AG08396 (cell line): ENCODE measurements at places on chromosomes 3 and 15.
A peak's percentile ranks its signal among the peaks of the same experiment; 100 is the strongest.

- DNase-seq, result peak; percentile 44
Measured at GRCh38 chr3:55013145-55013925, 85.5 kb upstream of the LRTM1 start.

- DNase-seq, result no peak
Measured at GRCh38 chr3:74842141-74842540, 227.7 kb upstream of the CNTN3 start.

GRCh38 chr15:20340331-20340811 lies 201.2 kb downstream of the GOLGA6L6 start:
- no peak for DNase-seq

DNA sequence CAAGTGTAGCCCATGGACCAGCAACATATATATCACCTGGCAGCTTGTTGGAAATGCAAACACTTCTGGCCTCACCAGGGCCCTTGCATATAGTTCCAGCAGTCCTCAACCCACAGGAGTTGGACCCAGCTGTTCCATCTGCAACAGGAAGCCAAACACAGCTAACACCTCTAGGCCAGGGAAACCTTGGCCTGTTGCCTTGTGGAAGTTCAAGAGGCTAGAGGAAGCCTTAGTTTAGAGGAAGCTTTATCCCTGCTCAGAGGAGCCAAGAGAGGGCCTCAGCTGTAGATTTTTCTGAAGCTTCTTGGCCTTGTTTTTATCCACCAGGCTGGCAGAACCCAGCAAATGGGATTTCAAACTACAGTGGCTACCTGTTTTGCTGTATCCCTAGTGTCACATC lies 11.4 kb downstream of the FHIT start:
- no peak for DNase-seq

DNA sequence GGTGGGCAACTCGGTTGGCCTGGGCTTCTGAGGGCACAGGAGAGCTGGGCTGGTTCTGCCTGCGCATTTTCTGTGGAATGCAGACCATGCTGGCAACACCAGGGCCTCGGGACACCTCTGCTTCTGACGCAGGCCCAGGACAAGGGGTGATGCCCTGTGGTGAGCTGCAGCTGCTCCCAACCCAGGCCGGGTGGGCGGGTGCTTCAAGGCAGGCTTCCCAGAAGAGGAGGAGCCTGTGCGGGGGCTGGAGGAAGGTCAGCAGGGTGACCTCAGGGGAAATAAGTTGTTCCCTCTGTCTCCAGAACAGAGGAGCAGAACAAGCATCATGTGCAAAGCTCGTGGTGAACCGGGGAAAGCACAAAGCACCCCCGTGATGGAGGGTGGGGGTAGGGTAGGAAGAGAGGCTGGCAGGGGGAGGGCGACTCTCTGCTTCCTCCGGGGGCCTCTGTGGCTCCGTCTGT lies 11.0 kb upstream of the PLXNA1 start:
- peak; percentile 79 for DNase-seq

- DNase-seq, result no peak
Measured at GRCh38 chr3:71862371-71863140, 77.6 kb upstream of the PROK2 start.

DNA sequence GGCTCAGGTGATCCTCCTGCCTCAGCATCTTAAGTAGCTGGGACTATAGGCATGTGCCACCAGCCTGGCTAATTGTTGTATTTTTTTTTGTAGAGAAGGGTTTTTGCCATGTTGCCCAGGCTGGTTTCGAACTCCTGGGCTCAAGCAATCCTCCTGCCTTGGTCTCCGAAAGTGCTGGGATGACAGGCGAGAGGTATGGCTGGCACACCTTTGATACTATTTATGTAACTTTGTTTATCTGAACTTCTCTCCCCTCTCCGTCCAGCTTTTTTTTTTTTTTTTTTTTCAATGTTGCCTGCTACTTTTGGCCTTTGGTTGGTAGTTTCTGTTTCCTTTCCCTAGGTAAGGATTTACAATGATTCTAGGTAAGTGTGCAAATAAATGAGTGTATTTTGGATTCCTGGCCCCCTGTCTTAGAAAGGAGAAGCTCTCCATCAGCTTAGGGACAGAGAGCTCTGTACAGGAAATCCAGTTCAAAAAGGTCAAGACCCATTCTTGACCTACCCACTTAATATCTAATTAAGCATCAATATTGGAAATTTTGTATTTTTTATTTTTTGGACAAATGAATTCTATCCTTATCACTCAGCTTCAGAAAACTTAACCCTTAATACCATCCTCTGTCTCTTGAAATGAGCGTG lies 6.8 kb downstream of the ARL6IP5 start:
- DNase-seq, result no peak

GRCh38 chr3:51708216-51708845 lies 1.5 kb downstream of the GRM2 start:
- no peak for DNase-seq

DNA sequence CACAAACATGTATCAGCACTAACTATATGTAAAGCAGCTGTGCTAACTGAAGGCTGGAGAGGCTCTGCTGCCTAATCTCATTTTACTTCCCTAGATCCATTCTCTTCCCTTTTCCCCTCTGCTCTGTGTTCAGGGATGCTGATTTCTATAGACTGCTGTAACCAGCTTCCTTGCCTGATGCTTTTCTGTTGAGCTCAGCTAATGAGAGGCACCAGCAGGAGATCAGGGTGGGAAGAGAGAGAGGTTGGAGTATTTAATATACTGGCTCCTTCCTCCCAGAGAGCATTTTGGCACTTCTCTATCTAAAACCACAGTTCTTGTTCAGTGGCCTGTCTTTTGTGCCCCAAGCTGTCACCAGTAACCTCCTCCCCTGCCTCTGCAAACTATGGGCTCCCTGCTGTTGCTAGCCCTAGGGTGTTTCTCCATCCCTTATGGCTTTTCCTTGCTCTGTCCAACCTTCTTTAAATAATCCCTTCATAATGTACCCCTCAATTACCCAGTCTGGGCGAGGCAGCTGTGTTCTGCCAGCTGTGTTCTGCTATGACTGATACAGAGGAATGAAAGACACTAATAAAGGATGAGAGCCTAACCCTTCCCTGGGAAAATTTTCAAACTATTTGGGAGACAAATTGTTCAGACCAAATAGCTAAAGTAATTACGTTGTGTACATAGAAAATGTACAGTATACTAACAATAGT lies 69.5 kb downstream of the CADPS start:
- DNase-seq, result no peak

- DNase-seq, result no peak
Measured at GRCh38 chr3:149647812-149648211, 10.0 kb downstream of the WWTR1 start.

DNA sequence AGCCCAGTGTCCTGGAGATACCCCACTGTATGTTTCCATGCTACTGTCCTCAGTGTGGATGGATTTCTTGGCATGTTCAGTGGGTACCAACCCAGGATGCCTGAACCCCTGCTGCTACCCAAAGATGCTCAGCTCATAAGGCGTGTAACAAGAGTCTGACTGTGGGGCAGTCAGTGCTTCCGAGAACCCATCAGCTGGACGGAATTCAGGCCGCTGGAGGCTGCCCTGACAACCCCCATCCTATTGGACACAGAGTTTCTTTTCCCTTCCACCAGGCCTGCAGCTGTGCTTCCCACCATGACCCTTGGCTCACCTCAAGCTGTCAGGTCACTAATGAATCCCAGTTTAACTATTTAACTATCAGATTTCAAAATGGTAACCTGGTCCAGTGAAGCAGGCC lies 224.1 kb upstream of the FEZF2 start:
- DNase-seq, result no peak

DNA sequence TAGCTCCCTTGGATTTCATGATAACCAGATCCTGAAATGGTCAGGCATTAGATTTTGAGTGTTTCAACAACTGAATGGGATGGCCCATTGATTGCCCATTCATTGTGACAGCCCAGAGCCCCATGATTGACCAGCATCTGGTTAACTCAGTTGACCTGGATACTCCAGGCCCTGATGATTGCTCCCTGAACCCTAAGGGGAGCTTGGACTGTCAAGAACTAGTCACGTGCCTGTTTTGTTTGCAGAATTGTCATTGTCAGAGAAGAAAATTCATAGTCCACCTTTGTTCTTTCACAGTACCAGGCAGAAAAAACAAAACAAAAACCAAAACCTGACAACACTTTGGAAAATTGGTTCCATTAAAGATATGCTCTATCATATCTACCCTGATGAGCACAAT lies 241.3 kb upstream of the ONECUT1 start:
- DNase-seq, result no peak

GRCh38 chr15:70060993-70061305 lies 36.8 kb downstream of the TLE3 start:
- no peak for DNase-seq

GRCh38 chr3:86993704-86994103 lies 2.8 kb upstream of the VGLL3 start:
- DNase-seq, result no peak

GRCh38 chr3:97979610-97980009 lies 7.4 kb upstream of the RIOX2 start:
- DNase-seq, result no peak

DNA sequence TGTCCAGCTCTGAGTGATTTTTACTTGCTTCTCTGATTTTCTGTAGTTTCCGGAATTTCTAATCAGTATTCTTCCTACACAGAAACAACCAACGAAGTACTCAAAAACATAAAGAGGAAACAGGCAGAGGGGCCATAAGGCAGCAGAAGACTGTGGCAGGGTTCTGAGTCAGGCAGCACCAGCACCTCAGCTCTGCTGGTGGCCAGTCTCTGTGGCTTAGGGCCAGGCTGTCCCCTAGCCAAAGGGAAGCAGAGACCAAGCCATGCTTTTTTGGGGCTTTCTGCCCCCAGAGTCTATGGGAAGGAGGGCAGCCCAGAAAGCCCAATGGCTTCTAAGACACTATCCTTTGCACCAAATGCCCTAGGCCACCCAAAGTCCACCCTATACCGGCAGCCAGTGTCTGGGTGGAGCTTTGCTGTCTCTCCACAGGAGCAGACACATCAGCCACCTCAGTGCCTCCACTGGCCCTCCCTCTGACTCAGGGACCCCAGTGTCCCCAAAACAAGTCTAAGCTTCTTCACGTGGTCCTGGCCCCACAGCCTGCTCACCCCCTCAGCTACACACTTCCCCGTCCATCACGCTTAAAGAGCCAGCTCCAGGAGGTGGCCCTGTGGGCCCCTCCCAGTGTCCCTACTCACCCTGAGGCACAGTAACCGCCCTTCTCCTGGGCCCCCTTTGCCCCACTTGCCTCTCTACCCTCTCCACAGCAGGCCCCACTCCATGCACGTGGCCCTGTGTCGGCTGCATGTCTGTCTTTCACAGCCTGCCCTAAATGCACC lies 46.2 kb downstream of the CCDC12 start:
- no peak for DNase-seq

GRCh38 chr3:107430996-107431245 lies 53.7 kb downstream of the CCDC54 start:
- DNase-seq, result no peak

GRCh38 chr3:123423031-123423430 lies 25.9 kb downstream of the ADCY5 start:
- no peak for DNase-seq

DNA sequence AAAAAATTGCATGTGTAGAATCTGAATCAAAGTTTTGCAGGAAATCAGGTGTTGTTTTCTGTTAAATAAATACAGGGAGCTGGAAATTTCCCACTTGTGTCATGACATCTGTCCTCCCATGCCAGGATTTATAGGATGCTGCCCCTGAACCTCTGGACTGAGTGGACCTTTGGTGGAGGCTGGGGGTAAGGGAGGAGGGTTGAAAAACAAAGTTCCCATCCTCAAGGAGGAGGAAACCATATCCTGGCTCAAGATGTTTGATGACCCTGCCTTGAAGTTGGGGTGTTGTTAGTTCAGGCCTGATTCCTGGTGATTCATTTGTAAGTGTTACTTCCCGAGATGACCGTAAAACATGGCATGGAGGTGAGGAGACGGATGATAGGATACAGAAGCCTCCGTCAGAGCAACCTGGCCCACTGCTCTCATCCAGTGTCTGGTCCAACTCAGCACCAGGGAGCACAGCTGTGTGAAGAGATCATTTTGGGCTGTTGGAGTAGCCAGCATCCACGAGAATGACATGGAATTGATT lies 223.6 kb downstream of the CACNA2D3 start:
- no peak for DNase-seq

DNA sequence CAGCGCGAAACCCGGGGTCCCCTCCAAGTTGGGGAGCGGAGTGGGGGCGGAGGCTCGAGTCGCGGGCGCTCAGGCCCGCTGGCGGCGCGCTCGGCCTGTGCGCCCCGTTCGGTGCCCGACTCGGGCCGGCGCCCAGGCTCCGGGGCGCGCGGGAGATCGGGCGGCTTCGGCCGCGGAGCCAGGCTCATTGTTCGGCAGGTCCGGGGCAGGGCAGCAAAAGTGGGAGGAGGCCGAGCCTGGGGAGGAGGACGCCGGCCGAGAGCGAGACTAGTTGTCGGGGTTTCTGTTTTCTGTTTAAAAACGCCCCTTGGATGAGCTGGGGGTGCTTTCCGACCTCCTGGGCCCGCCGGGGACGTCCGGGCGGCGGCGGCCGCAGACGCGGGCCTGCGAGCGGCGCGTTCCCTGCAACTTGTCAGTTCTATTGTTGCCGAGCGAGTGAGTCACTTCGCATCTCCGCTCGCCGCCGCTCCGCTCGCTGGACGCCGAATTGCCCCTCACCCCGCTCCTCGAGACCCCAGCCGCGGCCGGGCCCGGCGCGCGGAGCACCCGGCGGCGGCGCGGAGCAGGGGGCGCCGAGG lies 676 bp downstream of the TCF12 start:
- peak; percentile 80 for DNase-seq

- peak; percentile 39 for DNase-seq
Measured at GRCh38 chr3:132231633-132232032, 85.6 kb upstream of the ACP3 start.

GRCh38 chr3:120642368-120642948 lies 39.6 kb downstream of the HGD start:
- DNase-seq, result peak; percentile 20

DNA sequence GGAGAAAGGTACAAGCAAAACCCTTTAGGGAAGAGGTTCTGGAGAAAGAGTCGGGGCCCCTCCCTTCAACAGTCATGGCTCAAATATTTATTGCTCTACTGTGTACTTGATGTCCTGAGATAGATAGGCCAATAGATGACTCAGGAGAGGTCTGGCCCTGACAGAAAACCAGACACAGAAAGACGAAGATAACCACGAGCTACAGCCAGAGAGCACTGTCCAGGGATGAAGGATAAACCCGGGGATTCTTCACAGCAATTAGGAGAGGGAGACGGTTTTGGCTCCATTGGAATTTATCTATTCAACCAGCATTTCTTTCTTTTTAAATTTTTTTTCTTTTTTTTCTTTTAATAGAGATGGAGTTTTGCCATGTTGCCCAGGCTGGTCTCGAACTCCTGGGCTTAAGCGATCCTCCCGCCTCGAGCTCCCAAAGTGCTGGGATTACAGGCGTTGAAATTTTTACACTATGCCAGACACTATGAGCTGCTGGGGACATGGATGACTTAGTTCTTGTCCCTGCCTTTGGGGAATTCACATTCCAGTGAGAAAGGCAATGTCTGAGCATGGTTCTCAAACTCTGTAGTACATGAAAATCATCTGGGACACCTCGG lies 4.6 kb upstream of the CIDEC start:
- peak; percentile 86 for DNase-seq

DNA sequence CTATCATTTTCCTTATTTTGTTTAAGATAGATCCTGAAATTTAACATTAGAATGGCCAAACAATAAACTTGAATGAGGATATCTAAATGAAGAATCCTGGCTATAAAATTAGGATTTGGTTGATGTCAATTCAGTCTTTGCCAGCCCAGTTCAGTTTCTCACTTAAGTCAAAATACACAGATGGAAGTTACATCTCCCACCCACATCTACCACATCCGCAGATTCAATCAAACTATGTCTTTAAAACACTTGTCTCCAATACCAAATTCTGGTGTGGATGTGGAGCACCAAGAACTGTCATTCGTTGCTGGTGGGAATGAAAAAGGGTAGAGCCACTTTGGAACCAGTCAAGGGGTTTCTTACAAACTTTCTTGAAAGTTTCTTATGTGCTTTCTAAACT lies 18.2 kb downstream of the CBLB start:
- DNase-seq, result no peak

- peak; percentile 53 for DNase-seq
Measured at GRCh38 chr15:55108858-55109518, 87.8 kb downstream of the RSL24D1 start.
